ACHN (cell line): ENCODE measurements at places on chromosomes 11 and 22.

DNA sequence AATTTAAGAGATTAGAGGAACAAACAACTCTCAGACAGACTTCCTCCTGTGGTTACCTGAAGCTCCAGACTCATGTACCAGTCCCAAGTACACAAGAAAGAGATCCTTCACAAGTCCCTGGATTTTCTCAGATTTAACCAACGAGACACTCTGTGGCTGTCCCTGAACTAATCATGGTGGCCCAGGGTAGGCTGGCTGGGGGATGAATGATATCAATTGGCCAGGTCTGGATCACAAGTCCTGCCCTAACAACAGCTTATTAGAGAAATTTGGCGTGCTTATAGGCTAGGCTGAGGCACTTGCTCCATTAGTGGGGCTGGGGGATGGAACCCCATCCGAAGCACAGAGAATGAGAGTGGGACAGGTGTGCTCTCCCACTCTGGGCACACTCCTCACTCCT, 22.1 kb downstream of the HEPHL1 start:
- DNase-seq = no peak

DNA sequence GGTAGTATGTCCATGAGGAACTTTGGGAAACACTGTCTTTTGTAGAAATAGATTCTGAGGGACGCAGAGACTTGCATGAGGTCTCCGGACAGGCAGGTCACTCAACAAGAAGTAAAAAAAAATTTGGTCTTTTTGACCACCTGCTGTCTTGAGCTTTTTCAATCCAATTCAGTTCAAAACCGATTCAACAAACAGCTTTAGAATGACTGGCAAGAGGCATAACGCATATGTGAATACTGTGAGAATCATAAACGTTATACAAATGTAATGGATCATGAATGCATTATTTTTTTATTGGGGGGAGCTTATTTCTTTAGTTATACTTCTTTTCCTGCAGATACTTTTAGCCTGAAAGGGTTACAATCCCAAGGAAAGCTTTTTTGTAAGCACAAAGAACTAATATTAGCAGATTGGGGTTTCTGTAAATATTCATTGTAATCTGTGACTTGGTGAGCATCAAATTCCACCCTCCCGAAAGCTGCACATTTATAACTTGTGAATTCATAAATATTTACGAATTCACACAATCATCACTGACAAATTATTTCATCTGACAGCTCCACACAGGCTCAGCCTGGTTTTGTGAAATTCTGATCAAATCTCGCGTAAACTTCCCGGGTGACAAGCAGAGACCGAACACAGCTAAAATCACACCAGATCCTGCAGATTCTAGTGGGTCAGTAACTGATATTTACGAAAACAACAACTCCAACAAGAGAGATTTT, 507.7 kb downstream of the MN1 start:
- DNase-seq = no peak

- no peak for DNase-seq
These were observed 93.9 kb downstream of the GRIK4 start for GRCh38 chr11:120605469-120605868.

DNA sequence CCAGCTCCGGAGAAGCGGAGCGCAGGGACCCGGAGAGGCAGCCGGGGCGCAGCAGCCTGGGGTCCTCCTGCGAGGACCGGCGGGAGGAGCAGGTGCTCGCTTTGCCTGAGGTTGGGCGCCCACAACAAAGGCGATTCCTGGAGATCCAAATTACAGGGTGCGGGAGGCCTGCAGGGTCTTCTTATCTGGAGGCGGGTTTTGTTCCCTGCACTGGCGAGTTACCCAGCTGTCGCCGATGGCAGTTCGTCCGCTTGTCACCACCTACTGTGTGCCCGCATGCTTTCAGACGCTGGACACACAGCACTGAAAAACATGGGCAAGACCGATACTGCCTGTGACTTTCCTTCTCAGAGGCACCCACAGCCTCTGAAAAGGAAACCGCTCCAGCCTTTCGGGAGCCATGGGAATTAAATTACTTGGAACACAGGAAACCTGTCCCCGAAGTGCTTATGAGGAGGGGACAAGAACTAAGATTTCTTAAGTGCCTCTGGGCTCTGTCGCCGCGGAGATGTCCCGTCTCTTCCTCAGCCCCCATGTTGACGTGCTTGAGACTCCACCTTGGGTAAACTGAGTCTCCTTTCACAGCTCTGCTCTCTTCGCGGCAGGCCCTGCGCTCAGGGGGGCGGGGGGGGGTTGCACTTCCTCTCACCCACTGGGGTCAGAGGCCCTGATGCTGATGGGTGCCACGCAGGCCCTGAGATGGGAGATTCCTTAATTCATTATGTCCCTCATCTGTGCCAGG, 1.3 kb upstream of the ZFTA start:
- no peak for DNase-seq

GRCh38 chr22:23069502-23070357, 589 bp upstream of the GNAZ start:
- peak; percentile 85 for DNase-seq

GRCh38 chr11:100684101-100685065, 2.7 kb upstream of the ARHGAP42 start:
- no peak for DNase-seq

DNA sequence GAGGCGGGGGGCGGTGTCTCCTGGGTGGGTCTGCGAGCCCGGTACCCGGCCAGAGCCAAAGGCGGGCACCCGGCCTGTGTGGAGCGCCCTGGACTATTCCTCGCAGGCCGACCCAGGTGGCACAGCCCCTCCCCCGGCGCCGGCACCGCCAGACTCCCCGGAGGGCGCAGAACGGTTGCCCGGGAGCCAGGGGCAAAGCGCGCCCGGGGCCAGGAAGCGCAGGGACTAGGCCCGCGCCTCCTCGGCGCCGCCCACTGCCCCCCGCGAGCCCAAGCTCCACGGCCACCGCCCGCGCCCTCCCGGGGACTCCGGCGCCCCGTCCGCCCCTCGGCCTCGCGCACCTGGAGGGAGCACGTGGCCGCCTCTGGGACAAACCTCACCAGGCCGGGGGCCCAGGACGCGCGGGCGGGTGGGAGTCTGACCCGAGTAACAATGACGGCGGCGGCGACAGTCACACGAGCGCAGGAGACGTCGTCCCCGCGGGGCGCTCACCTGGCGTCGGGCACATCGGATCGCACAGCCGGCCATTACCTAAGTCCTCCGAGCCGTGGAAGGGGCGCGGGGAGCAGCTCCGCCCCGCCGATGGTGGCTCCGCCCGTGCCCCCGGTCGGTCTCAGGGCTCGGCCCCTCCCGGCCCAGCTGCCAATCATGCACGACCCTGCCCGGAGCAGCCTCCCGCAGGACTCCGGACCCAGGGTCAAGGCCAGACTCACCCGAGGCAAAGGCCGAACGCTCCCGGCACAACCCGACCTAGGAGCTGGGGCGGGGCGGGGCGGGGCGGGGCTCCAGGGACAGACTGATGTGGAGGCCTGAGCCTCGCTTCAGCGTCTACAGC, 7.4 kb downstream of the PLXNB2 start:
- DNase-seq = no peak

DNA sequence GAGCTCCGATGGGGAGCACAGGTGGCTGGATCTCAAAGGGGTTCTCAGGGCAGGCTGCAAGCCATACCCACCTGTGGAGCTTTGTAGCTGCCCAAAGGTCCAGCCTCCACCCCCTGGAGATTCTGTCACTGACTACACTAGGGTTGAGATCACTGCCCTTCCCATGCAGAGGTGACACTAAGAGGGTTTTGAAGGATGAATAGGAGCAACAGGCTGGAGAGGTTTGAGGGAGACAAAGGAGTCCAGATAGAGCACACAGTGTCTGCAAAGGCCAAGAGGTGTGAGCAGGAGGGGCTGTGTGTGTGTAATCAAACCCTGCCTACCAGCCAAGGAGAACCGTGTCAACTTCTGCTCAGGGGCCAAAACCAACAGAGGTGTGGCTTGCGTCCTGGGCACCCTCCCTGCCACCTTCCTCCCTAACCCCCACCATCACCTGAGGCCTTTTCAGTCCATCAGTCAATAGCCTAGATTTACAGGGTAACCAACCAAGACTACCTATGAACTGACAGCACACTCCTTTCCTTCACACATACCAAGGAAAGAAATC, 43.0 kb upstream of the WNT11 start:
- DNase-seq = no peak

DNA sequence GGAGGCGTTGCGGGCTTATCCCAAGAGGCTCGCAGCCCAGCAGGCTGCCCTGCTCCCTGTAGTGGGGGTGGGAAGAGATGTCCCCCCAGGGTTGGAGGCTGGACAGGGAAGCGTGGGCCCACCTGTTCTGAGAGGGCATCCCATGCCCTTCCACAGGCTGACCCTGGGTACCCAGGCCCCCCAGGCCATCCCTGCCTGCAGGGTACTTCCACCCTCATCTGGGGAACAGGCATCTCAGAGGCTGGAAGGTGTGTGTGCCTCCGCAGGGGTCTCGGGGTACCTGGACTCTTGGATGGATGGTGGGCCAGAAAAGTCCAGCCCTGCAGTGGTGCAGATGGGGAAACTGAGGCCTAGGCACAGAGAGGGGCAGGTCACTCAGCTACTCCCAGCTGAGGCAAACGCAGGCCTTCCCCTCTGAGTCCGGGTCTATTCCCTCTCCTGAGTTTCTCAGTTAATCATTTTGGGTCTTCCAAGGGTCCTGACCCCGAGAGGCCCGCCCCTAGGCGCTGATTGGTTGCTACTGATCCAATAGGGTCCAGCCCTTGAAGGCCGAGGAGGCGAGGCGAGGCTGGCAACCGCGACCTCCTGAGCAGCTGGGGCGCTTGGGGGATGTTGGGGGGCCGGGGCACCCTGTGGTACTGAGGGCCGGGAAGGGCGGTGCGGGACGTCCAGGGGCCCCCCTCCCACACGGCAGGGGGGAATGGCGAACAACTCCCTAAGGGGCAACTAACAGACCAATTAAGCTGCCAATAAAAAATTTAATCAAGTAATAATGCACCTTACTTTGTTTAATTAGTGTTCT, 23.8 kb downstream of the FLRT1 start:
- no peak for DNase-seq

- DNase-seq = no peak
These were observed 97.7 kb upstream of the SORL1-AS1 start for GRCh38 chr11:121550247-121551030.

GRCh38 chr11:64624883-64625481, 34.0 kb downstream of the SLC22A12 start:
- no peak for DNase-seq

DNA sequence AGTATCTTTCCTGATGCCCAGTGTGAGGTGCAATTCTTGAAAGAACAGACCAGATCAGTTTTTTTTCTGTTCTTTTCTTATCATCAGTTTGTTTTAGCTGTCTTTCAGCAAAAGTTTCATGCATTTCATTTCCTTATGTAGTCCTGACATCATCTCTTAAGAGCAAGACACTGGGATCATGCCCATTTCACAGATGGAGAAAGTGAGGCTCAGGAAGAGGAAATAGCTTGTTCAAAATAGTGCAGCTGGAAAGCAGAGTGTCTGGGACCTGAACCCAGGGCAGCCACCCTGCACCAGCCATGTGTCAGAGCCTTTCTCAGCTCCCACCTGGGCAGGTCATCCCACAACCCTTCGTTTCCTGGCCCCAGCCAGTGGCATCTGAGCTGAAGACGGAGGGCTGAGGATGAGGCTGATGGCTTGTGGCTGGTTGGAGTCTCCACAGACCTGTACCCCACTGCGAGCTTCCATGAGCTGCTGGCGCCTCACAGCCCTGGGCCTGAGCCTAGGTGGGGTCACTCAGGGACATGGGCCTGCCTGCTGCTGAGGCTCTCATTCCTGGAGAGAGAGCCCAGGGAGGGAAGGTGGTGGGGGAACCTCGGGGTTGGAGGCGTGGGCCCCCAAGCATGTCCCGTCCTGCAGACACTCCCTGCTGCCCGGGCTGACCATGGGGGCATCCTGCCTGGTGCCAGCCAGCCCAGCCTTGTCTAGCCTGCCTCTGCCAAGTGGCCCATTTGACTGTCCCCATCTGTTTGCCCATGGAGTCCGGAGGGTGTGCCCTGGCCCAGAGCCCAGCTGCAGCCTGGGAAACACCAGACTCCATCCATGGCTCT, 61.8 kb downstream of the SMIM38 start:
- no peak for DNase-seq
